ENCODE measurements at places on chromosomes 5 and 9.
A peak's percentile ranks its signal among the peaks of the same experiment; 100 is the strongest.

GRCh38 chr9:76374783-76375559 is 19.3 kb downstream of the RFK start:
- no peak for DNase-seq

DNA sequence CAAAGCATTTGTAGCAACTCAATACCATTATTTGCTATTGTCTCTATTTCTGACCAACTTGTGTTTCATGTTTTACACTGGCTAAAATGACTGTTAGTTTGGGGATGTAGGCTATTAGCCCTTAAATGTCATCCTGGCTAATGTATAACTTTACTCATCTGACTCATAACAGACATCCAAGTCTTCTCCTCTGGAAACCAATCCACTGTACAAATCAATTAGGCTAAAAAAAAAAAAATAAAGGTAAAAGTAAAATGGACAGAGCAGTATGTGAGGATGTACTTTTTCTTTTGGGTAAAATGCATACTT is 20.6 kb downstream of the MEGF9 start:
- DNase-seq = no peak

DNA sequence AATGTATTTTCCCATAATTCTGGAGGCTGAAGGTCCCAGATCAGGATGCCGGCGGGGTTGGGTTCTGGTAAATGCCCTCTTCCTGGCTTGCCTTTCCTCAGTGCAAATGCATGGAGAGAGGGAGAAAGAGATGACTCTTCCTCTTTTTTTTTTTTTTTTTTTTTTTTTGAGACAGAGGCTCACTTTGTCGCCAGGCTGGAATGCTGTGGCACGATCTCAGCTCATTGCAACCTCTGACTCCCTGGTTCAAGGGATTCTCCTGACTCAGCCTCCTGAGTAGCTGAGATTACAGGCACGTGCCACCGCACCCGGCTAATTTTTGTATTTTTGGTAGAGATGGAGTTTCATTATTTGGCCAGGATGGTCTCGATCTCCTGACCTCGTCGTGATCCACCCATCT is 300.0 kb upstream of the TAS2R1 start:
- DNase-seq = no peak

DNA sequence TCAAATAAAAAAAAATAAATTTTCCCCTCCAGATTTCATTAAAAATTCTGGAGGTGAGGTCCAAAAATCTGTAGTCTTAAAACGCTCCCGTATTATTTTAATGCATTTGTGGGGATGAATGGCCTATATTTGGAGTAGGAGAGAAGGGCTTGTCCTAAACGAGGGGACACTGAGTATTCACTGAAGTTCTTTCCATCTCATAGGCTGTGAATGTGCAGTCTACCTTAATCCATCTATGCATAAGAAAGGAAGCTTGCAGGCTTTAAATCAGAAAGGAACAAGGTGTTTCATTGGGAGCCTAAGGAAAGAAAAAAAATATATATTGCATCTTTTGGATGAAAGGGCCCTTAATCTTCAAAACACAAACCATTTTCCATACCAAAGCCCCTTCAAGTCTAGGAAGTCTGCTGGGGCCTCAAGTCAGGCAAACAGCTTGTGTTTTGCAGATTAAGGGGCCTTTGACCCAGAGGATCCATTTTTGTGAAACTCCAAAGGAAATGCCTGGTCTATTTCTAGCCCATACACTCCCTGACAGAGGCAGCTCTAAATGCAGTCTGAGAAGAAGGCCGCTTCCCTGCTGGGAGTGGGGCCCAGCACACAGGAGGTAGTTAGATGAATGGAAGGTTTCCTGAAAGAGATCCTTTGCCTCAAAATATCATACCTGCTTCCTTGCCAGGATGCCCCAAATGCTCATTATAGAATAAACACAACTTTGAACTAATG is 35.6 kb downstream of the BRINP1 start:
- DNase-seq = no peak

- peak; percentile 82 for DNase-seq
Measured at GRCh38 chr9:98974994-98975712, 31.4 kb downstream of the COL15A1 start.

DNA sequence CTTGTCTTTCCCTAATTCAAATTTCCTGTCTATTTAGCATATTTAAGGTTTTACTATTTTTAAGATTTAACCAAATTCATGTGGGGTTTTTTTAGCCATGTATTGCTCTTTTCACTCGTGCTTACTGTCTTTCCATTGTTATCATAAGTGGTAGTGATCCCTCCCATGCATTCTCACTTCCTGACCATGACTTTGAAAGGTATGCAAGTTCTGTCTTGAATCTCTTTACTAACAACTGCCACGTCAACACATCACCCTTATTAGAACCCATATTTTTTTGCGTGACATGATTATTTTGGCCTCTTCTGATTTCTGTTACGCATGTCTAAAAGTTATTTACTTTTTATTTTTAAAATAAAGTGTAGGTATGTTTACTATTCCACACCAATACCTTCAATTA is 94.7 kb upstream of the CDH6 start:
- no peak for DNase-seq

DNA sequence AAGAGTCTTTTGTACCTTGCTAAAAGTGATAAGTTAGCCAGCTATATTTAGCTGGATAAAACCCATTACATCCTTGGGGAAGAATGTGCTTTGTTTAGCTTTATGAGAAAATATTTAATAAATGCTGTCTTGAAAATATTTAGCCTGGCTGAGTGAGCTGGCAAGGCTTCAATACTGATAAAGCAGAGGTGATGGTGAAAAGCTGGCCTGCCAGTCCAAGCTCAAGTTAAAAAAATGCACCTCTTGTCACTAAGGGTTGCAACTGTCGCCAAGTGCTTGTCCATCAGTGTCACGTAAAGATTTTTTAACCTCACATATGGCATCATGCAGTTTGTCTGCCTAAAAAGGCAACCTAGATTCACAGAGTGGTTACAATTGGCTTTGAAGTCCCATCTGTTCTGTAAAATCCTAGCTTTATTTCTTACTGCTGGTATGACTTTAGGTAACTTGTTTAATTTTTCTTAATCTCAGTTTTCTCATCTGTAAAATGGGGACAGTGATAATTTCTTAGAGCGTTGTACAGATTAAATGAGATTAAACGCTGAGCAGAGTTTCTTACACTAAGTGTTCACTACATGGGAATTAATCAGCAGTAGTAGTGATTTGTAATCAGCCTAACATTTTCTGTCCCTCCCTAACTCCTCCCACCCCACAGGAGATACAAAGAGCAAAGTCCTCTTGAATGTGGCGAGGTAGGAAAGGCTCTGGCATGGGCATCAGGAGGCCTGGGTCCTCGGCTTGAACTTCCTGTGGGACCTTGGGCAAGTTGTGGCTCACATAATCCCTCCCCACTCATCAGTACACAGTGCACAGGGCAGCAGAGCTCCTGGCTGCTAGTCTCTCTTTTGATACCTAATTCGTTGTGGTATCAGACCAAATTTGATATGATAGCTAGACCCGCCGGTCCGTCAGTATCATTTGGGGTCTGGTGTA is 48.7 kb downstream of the PIK3R1 start:
- DNase-seq = no peak

GRCh38 chr9:89329917-89330316 is 11.6 kb downstream of the SECISBP2 start:
- no peak for DNase-seq

DNA sequence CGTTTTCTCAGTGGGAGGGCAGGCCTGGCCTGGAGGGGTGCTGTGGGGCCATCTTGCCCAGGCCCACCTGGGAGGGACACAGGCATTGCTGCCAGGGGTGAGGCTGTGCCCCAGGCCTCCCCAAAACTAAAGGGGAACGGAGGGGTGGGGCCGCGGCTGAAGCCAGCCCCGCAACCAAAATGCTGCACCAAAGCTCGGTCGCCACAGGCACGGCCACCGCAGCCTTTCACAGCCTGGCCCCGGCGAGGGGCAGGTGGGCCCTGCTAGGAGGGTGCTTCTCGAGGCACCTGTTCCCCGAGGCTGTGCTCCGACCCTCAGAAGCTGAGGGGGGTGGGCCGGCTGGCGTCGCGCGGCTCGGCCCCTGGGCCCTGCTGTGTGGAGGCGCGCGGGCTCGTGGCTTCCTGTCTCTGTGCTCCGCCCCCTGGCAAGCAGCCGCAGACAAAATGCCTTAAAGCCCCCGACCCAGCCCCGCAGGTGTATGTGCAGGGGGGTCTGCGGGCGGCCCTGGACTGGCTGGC is 57.6 kb downstream of the JAK2 start:
- no peak for DNase-seq

GRCh38 chr9:128155736-128156500 is 4.1 kb upstream of the BBLN start:
- no peak for DNase-seq
